MCF 10A (cell line): ENCODE measurements at places on chromosomes 12 and 14. TPM values are rescaled to one million over a fixed set of nuclear protein-coding genes. Genes with fewer than 3 reads are reported as not detected.

Gene HOXC6
- 7.1 and 11.5 TPM in 2 replicates for total RNA-seq

GRCh38 chr12:104354868-104355570 lies 51.5 kb downstream of the EID3 start:
- DNase-seq = no peak

DNA sequence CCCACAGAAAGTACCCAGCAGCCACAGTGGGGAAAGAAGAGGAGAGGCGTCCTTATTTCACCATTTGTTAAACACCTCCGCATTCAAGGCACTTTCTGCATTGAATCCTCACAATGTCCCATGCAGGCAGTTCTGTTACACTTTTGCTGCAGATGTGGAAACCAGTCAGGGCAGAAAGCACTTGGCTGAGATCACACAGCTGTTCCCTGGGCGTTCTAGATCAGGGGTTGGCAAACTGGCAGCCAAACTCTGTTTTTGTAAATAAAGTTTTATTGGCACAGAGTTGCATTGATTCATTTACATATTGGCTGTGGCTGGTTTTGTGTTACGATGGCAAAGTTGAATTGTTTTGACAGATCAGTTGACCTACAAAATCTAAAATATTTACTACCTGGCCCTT lies 20.1 kb downstream of the FOXN4 start:
- DNase-seq = no peak

DNA sequence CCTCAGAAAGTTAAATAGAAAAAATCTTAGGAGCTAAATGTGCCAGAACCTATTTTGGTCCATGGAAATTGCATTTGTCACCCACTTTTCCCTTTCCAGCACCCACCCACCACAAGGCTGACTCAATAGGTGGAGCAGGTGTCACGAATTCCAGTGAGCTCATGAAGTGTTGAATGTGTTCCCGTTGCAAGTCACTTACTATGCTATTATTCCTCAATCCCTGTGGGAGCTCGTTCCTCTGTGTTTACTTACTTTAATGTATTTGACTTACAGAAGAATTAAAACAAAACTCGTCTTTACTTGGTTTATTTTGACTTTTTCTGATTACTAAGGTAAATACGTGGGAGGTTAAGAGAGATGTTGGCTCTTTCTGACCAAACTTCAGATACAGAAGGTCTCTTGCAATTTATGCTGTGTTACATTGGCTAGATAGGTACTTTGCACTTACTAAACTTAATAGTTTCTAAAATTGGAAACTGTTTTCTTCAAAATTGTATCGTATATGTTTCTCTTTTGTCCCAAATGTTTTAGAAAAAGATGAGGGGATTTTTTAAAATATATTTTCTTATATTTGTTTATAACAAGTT lies 269.4 kb upstream of the NOVA1 start:
- DNase-seq = peak; percentile 14

DNA sequence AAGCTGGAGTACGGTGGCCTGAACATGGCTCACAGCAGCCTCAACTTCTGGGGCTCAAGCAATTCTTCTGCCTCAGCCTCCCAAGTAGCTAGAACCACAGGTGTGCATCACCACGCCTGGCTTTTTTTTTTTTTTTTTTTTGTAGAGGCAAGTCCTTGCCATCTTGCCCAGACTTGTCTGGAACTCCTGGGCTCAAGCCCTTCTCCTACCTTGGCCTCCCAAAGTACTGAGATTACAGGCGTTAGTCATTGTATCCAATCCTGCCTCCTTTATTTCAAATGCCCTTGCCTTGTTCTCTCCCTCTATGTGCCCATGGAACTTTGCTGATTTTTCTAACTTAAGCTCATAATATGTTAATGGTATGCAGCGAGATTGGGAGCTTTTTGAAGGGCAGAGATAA lies 49.2 kb upstream of the PRICKLE1 start:
- DNase-seq = peak; percentile 42

- DNase-seq = peak; percentile 61
These were observed 28.8 kb downstream of the KLRK1 start for GRCh38 chr12:10361084-10361483.

DNA sequence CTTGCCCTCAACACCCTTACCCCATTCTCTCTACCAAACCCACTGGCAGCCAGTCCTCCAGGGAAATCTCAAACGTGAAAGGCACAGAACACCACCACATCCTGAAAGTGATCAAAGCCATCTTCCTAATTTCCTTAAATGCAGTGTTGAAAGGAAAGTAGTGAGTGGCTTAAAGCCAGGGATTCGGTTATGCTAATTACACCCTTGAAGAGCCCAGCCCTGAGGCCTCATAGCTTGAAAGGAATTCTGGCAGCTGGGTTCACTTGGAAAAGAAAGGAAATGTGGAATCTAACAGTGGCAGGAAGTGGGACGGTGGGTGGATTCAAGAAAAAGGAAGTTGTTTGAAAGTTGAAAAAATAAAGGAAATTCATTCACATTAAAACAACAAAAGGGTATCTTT lies 73.0 kb upstream of the FICD start:
- DNase-seq = peak; percentile 20

- DNase-seq = no peak
These were observed 101.0 kb upstream of the PWP1 start for GRCh38 chr12:107584563-107584962.

- DNase-seq = no peak
These were observed 3.9 kb downstream of the CD63 start for GRCh38 chr12:55724940-55725309.

GRCh38 chr12:45327823-45328383 lies 112.0 kb downstream of the ANO6 start:
- no peak for DNase-seq

DNA sequence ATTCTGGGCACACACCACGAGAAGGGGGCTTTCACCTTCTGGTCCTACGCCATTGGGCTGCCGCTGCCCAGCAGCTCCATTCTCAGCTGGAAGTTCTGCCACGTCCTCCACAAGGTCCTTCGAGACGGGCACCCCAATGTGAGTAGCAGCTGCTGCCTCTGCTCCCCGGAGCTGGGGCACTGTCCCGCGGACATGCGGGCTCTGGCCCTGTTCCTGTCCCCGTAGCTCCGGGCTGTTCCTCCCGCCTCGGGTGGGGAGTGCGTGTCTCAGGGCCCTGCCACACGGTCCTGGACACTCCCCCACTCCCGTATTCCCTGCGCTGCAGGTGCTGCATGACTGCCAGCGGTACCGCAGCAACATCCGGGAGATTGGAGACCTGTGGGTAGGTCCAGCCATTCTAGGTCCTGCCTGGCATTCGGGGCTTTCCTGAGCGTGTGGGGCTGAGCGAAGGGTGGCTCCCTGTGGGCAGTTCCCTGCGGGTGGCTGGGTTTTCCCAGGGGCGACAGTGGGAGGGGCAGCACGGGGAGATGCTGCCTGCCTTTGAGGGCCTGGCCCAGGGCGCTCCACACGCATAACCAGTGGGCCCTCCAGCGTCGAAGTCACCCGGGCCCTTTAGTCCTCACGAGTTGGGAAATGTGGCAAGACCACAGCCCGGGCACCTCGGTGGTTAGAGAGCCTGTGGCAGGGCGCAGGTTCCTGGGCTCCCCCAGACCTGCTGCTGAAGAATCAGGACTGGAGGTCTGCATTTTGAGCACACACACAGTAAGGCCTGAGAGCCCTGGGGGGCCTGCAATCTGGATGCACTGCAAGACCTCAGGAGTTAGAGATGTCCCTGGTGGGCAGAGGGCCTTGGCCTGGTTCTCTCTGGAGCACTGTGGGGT lies 13.5 kb downstream of the HIP1R start:
- no peak for DNase-seq

GRCh38 chr12:4681732-4682131 lies 32.8 kb downstream of the NDUFA9 start:
- DNase-seq = no peak

DNA sequence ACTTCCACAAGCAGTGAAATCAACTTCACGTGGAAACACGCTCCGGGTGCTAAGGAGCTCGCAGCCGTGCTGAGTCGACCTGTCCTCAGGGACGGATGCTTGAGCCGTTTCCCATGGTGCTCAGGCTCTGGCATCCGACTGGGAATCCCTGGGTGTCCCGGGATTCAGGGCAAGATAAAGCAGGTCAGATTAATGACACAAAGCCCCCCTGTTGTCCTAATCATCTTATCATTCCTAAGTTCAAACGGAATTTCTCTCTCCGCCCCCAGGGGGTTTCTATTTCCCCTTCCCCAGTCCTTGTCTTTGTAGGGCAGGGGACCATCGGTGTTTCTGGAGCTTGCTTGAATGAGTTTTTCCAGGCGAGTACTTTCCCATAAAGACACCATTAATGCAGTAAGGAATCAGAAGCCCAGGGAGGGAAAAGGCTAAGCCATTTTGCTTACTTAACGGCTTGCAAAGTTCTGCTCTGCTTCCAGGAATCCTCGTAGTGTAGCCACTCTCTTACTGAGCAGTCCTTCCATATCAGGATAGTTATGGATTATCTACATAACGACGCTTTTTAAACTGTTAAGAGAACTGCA lies 116.5 kb downstream of the TMEM132C start:
- no peak for DNase-seq

Gene TPPP2
- not detected in 2 replicates for total RNA-seq

Gene ITPK1
- 84.7 and 133 TPM in 2 replicates for total RNA-seq

DNA sequence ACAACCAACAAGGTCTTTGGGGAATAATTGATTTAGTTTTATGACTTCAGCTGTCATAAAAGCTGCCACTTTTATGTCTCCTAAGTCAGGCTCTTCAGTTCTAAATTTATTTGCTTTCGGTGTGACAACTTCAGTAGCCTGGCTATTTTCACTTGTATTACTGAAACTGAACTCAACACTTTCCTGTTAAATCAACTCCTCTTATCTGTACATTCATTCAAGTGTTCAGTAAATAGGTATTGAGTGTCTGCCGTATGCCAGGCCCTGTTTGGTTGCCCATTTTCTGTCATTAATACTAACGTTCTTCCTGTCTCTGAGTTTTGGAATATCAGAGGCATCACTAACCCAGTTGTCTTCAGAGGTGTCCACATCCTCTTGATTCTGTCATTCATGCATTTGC lies 7.5 kb downstream of the UTP20 start:
- DNase-seq = no peak

GRCh38 chr12:112752303-112752702 lies 39.2 kb upstream of the RPH3A start:
- DNase-seq = no peak

Gene ZFYVE26
- total RNA-seq = 11.9 and 18.1 TPM in 2 replicates

DNA sequence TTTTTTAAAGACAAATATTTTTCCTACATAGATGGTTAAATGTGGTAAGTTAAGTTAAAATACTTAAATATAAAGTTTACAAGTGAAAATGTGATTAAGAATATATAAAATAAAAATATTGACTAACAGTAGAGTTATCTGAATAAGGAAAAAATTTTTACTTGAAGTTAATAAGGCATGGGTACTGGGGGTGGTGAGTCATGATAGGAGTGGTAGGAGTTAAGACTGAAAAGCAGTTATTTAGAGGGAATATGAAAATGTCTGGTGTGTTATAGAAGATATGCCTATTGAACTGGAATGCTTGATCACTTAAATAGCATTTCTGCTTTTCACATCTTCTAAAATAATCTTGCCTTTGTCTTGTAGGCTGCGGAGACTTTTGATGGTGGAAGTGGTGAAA lies 68.7 kb downstream of the CCDC91 start:
- no peak for DNase-seq

- DNase-seq = no peak
These were observed 8.5 kb downstream of the ORAI1 start for GRCh38 chr12:121634836-121635235.

Gene ACRBP
- total RNA-seq = 0.30 and 2.5 TPM in 2 replicates

- DNase-seq = peak; percentile 79
These were observed 14.6 kb downstream of the RAPGEF3 start for GRCh38 chr12:47744005-47744651.

Gene PPP1R3E
- 7.2 and 7.8 TPM in 2 replicates for total RNA-seq

DNA sequence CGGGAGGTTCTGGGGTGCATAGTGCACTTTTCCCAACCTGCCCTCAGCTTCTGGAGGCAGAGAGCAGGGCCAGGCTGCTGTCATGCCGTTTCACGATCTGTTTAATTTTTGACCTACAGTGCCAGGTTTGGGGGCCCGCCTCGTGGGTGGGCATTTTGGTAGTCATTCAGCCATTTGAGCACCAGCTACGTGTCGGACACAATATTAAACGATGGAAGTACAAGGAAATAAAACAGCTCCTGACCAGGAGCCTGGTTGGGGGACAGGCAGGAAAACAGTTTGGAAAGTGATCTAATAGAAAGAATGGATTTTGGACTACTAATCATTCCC lies 708 bp downstream of the FNTB start:
- DNase-seq = no peak

DNA sequence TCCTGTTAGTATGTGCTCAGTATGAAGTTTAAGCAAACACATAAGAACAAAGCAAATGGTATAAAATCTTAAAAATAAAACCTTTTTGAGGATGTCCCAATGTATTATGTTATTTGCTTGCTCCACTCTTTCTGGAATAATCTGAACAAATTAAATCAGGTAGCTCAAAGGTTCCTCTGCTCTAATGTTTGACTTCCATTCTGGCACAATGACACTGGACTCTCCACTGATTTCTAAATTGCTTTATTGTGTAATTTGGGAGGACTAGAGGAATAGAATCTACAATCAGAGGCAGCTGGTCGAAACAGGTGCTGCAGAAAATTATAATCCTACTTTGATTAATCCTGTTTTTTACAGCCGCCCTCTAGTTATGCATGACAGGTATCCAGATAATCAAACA lies 523.7 kb upstream of the FOXG1 start:
- DNase-seq = no peak

DNA sequence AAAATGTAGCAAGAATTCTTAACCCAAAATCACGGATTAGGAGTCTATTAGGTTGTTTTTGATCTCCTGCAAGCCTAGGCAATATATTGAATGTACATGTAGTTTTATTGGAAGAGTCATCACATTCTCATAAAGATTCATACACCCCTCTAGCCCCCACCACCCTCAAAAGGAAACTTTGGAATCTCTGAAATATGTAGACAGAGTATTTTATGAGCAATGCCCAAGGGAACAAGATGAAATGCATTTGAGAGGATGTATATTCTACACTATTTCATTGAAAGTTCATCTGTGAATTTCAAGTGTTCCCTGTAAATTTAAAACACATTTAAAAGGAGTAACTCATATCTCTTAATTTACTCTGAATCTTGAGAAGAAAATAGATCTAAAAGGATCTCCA lies 103.7 kb downstream of the SYT1 start:
- no peak for DNase-seq

DNA sequence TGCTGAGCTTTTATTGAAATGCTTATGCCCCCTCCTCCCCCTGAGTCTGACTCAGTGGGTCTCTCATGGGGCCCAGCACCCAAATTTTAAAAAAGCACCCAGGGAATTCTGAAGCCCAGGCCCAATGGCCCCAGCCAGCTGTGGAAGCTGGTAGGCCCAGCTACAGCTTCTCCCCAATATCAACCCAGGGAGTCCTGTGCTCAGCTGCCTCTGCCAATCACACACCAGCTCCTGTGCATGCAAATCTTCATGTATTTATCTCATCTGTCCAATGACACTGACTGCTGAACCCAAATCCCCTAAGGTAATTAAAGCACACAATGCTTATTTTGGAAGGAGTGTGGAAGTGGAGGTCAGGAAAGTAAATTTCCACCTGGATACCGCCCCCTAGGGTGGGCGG lies 76.3 kb downstream of the CCDC88C start:
- DNase-seq = no peak

Gene DPPA3
- not detected in 2 replicates for total RNA-seq

Gene RNASE1
- not detected in 2 replicates for total RNA-seq

GRCh38 chr12:113236539-113237399 lies 15.5 kb downstream of the TPCN1 start:
- DNase-seq = no peak
